NCI-H1930 (cell line): ENCODE measurements at places on chromosomes 5 and 9.

- no peak for DNase-seq
Observed at GRCh38 chr5:115558388-115558956, 13.9 kb upstream of the FEM1C start.

- no peak for DNase-seq
Observed at GRCh38 chr9:34987160-34987901, 2.2 kb upstream of the DNAJB5 start.

GRCh38 chr5:149442563-149443182 is 63.6 kb upstream of the IL17B start:
- no peak for DNase-seq

- no peak for DNase-seq
Observed at GRCh38 chr5:169826618-169827017, 153.7 kb downstream of the INSYN2B start.

DNA sequence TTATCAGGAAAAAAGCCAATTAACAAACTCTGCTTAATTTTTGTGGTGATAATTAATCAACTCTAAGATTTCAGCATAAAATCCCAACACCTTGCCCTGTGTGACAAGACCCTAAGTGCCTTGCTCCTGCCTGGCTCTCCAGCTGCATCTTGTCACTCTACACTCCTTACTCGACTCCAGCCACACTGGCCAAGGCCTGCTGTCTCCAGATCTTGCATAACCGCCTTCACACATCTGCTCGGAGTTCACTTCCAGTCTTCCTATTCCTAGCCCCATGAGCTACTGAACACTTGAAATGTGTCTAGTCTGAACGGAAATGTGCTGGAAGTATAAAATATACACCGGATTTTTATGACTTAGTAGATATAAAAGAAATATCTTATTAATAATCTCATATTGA is 259.6 kb downstream of the EPB41L4A start:
- DNase-seq = no peak

DNA sequence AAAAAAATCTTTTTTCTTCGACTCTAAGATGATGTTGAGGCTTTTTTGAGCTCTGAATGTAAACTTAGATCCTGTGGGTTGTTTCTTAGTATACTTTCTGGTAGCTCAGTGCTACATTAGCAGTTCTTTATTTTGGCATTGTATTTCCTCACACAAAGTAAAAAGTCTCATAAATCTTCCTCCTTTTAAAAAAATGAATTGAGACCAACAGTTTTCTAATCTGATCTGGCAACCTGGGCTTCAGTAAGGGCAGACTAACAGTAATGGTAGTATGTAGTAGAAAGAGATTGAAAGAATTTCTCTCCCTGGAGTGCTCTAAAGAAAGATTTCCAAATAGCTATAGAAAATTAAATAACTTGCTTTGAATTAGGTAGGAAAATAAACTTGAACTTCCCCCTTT is 31.4 kb downstream of the ZCCHC7 start:
- no peak for DNase-seq

- no peak for DNase-seq
Observed at GRCh38 chr9:123571240-123571639, 215.2 kb downstream of the CRB2 start.

- DNase-seq = no peak
Observed at GRCh38 chr9:131049829-131050715, 41.1 kb downstream of the LAMC3 start.

DNA sequence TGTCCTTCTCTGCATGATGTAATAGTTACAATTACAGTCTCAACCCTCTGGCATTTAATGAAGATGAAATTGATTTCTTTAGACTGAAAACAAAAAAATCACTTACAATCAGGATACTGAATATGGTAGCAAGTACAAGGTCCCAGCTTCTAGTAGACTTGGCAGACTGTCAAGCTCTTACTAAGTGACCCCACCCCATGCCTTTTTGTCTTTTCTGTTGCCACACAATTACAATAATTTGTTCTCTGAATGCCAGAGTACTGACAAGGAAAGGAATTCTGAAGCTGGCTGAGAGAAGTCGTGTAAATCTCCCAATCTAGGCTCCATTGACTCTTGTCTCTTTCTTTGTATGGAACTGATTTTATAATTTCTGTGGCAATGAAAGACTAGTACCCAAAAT is 154.2 kb downstream of the TMC1 start:
- DNase-seq = no peak

DNA sequence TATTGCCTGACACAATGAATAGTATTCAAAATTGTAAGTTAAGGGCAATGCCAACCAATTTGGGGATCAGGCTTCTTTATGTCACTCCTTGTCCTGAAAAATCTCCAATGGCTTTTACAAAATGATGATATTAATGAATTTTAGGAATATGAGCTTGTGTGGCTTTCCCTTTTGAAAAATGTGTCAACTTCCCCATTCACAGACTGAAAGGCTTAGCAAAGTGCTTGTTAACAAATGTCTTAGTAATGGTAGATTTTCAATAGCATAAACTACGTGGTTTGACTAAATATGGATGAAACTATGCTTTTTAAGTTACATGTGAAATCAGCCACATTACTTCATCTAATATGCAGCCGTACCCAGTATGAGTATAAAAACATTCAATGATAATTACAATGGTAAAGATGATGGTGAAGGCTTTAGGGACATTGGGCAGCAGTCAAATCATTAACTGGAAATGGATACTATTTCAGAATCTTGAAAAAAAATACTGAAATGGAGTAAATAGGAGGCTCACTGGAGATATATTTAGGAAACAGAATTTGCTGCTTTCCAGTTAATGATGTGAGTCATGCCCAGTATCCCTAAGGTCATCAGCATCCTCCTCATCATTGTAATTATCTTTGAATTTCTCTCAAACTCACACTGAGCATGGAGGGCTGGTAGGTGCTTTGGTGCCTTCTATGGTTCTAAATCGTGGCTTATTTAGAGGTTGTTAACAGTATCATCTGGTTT is 113.3 kb upstream of the ZNF608 start:
- DNase-seq = no peak

DNA sequence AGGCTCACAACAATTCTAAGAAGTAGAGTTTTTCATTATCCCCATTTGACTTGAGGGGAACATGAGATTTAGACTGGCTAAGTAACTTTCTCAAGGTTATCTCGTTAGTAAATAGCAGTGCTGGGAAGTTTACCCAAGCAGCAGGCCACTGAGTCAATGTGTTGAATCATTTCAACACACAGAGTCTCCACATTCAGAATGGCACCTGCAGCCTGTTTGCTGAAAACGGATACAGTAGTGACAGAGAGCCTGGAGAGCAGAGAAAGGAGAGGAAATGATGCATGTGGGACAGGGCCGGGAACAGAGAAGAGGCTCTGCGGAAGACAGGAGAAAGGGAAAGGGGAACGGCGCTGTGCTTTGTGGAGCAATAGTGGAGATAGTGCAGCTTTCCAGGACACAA is 33.5 kb upstream of the ZSWIM6 start:
- no peak for DNase-seq

GRCh38 chr5:118736396-118736795 is 252.0 kb downstream of the DTWD2 start:
- no peak for DNase-seq

DNA sequence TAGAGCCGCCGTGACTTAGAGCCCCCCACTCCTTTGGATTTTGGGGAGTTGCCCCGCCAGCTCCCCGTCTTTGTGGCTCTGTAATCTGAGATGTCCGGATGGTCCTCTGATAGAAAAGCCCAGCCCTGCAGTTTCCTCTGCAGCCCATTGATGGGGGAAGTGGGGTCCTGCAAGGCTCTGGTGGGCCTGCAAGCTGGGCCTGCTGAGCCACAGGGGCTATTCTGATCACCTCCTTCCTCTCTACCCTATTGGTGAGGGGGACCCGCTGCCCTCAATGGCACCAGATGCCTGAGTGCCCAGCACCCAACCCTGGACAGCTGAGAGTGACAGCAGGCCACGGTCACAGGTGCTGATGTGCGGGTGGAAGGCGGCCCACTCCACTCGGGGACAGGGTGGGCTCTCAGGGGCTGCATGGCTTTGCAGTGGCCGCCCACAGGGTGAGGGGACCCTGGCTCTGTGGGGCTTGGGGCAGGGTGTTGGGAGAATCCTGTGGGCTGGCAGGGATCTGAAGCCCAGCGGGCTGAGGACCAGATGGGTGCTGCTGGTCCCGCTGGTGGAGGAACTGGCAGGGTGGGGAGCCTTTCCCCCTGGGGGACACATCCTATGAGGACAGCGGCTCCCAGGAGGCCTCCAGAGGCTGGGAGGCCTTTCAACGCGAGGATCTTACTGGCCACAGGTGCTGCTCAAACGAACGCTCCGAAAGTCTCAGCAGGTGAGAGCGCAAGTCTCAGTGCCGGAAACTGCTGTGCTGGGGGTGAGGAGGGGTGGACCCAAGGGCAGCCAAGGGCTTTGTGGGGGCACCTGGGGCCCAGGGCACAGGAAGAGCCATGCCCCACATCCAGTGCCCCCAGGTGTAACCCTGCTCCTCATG is 30.0 kb upstream of the LPCAT1 start:
- DNase-seq = no peak

GRCh38 chr5:145324101-145324500 is 511.0 kb downstream of the PRELID2 start:
- no peak for DNase-seq

- DNase-seq = no peak
Observed at GRCh38 chr5:152100462-152100861, 175.8 kb upstream of the GLRA1 start.

DNA sequence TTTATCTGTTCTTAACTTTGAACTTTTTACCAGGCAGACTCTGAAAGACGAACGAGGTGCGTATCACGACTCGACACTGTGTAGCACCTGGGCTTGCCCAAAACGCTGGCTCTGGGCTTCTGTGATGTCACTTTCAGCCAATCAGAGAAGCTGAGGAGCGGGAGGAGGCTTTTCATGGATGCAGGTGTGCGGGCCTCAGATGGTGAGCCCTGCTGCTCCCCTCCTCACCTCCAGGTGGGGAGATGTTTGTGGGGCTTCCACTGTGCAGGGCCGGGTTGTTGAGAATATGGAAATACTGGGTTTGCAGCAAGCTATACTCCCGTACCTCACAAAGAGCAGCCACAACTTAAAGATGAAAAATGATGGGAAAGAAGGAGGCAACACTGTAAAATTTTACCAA is 246.3 kb downstream of the IRX2 start:
- no peak for DNase-seq

DNA sequence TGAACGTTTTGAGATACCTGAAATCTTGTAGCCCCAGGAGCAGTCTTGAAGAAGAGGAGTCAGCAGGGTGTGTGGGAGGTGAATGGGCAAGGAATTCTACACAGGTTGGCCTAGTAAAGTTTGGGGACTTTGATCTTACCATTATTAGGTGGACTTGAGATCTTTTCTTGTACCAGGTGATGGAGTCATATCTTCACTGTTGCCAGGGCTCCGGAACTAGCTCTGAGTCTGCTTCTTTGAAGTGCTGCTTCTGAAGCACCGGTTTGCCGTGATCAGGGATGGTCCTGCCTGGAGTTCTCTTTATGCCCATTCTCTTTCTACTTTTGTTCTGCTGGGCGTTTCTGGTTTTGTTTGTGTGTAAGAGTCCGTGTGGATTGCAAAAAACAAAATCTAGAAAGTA is 27.4 kb downstream of the RCL1 start:
- no peak for DNase-seq

- no peak for DNase-seq
Observed at GRCh38 chr5:57119031-57119430, 54.8 kb upstream of the GPBP1 start.
